CD14-positive monocyte (primary cell): ENCODE measurements at places on chromosomes 1 and 21.

DNA sequence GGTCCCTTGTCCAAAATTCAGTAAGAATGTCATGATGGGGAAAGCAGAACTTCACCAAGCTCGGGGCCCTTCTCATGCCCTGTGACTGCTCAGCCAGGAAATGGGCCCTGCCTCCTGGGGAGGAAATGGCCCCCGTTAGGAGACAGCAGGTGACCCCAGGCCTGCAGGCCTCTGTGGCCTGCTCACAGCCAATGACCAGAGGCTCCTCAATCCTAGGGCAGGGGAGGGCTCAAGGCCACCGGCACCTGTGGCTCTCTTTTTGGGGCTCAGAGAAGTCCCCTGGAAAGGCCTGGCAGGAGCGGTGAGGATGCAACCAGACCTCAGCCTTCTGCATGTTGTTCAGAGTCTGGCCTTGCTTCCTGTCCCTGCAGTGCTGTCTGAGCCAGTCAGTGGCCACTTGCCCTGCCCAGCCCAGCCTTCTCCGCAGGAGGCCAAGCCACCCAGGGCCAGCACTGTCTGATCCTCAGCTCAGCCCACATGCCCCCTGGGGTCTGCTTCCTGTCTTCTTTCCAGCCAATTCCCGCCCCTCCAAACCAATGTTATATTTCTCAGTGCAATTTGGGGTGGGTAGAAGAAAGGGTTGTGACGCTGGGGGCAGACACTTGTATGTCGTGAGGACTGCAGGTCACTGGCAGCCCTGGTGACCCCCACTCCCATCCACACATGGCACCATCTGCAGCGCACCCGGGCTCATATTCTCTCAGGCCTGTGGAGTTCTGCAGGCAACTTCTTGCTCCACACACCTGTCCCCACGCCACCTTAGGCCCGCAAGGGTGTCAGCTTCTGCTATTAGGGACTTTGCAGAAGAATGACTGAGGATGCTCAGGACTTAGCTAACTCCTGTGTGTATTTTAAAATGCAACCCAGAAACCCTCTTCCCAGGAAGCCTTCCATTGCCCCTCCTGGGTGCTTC, 83.6 kb downstream of the ITPKB start:
- peaks cover 40% of the 10 kb centered on the region for H3K4me1 ChIP-seq
- H3K27ac ChIP-seq = peak overlapping the region; percentile 83
- H3K4me3 ChIP-seq = no peak overlapping the region
- no peaks in the 10 kb centered on the region for H3K27me3 ChIP-seq
- peak; percentile 74 for DNase-seq
- no peaks in the 10 kb centered on the region for H3K36me3 ChIP-seq

DNA sequence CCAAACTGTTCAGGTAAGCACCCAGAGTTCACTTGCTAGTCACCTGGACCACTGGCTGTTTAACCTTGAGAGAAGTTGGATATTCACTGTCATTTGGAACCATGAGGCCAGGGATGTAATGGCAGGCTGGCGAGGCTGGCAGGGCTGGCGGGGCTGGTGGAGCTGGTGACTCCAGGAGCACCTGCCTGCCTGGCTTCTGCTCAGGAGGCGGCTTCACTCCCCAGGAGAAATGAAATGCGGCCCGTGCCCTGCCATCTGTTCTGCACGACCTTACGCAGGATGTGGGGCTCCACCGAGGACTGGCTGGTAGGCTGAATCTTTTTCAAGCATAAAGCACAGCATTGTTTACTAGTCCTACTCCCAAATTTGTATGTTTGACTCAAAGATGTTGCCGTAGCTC, 22.7 kb upstream of the MX1 start:
- H3K4me3 ChIP-seq = no peak overlapping the region
- H3K27me3 ChIP-seq = no peaks in the 10 kb centered on the region
- H3K27ac ChIP-seq = no peak overlapping the region
- peaks cover 23% of the 10 kb centered on the region for H3K4me1 ChIP-seq

DNA sequence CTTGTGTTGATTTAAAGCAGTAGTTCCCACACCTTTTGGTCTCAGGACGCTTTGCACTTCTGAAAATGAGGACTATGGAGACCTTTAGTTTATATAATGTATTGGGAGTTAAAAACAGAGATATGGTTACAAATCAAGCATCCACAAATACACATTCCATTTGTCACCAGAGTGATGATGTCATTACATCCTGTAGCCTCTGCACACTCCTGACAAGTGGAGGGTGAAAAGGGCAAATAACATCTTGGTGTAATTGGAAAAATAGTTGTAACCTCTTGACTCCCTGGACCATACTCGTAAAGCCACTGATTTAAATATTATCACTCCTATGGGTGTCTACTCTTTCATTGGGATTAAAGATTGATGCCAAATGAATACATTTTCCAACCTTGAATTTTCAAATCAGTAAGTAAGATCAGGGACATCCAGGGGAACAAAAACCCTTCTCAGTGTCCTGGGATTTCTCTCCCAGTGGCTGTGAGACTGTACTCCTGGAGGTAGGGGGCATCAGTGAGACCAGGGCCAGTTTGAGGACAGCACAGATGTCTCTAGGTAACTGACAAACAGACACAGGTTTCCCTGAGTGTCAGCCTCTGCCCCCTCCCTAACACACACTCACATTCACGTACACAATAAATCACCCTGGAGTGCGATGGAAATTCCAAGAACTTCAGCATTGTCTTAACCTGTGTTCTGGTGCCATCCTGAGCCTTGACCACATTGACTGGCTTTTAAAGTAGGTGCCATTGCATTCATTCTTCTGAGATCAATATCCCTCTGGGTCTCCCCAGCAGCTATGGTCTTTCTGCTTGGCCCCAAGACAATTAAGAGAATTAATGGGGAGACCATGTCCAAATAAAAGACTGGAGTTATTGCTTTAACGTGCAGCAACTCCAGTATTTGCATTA, 63.0 kb downstream of the NR5A2 start:
- H3K36me3 ChIP-seq = no peaks in the 10 kb centered on the region
- H3K4me3 ChIP-seq = no peak overlapping the region
- no peaks in the 10 kb centered on the region for H3K4me1 ChIP-seq
- DNase-seq = no peak
- no peak overlapping the region for H3K27ac ChIP-seq

DNA sequence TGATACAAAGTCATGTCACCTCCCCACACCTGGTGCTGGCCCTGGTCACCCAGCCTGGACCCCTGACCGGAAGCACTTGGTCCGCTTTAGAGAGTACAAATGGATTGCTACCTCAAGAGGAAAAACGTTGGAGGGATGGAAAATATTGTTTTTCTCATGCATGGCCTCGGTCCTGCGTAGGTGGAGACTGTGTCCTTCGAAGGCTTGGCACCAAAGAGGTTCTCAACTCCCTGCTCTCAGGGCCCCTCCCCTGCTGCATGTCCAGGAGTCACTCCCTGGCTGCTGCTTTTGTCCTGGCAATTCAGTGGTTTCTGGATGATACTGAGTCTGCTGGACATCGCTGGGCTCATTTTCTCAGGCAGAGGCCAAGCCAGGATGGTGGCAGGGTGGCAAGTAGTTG, 529.8 kb downstream of the KIF26B start:
- no peak overlapping the region for H3K4me3 ChIP-seq
- H3K36me3 ChIP-seq = no peaks in the 10 kb centered on the region
- no peak for DNase-seq
- no peak overlapping the region for H3K27ac ChIP-seq

- no peaks in the 10 kb centered on the region for H3K36me3 ChIP-seq
- H3K27ac ChIP-seq = no peak overlapping the region
- DNase-seq = peak; percentile 84
- no peak overlapping the region for H3K4me3 ChIP-seq
- H3K4me1 ChIP-seq = peaks cover 21% of the 10 kb centered on the region
Observed at GRCh38 chr1:235910357-235911299, 43.9 kb upstream of the LYST start.

DNA sequence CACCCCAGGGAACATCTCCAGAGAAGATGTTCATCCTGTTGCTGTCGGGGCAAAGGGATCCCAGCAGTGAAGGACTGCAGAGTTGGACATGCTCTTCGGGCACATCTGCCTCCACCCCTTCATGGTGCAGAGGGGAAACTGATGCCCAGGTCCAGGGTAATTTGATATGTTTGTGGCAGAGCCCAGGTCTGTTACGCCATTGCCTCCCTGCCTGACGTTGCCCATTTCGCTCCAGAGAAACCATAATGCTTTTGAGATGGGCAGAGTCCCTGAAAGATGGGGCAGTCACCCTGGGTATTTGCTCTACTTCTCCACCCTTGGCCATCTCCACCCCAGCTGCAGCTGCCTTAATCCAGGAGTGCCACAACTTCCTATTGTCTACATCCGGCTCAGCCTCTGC, 290.4 kb upstream of the POU3F1 start:
- no peaks in the 10 kb centered on the region for H3K36me3 ChIP-seq
- no peaks in the 10 kb centered on the region for H3K27me3 ChIP-seq
- no peak overlapping the region for H3K4me3 ChIP-seq
- peaks cover 13% of the 10 kb centered on the region for H3K4me1 ChIP-seq
- DNase-seq = no peak
- H3K27ac ChIP-seq = no peak overlapping the region

- no peak overlapping the region for H3K27ac ChIP-seq
- DNase-seq = no peak
- no peaks in the 10 kb centered on the region for H3K4me1 ChIP-seq
Observed at GRCh38 chr1:235532360-235532759, 28.1 kb upstream of the B3GALNT2 start.

- no peaks in the 10 kb centered on the region for H3K27me3 ChIP-seq
- H3K27ac ChIP-seq = peak overlapping the region; percentile 86
- DNase-seq = peak; percentile 96
- peak overlapping the region; percentile 99 for H3K4me3 ChIP-seq
Observed at GRCh38 chr1:66331658-66332547, 202.1 kb upstream of the SGIP1 start.

GRCh38 chr1:145983206-145983675, 13.1 kb downstream of the TXNIP start:
- no peaks in the 10 kb centered on the region for H3K27me3 ChIP-seq
- H3K4me1 ChIP-seq = peaks cover 100% of the 10 kb centered on the region
- no peak for DNase-seq
- no peaks in the 10 kb centered on the region for H3K36me3 ChIP-seq
- H3K4me3 ChIP-seq = no peak overlapping the region

DNA sequence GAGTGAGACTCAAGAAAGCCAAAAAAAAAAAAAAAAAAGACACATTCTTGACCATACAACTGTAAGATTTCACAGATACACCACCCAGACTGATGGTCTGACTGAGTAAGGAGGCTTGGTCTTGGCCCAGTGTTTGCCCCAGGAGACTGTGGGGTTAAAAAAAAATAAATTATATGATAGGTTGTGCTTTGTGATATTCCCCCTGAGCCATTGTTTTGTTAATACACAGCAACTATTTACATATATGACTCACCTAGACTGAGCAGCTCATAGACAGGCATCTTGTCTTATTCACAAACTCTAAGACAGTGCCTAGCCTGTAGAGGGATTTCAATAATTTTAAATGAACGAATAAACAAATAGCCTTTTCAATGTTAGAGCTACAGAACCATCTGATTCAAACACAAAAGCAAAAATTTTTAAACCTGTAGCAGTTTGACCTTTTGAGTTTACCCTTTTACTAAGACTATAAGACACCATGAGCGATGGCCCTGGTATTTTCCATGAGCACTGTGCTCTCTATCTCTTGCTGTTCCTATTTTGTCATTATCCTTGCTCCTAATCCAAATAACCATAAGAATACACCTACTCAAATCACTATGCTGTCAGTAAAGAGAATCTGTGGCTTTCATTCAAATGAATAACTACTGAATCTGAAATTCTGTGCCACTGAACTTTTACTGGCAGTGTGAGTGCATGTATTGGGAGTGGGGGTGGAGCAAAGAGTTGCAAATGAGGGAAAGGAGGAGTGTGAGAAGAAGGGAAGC, 199.4 kb upstream of the PTBP2 start:
- no peaks in the 10 kb centered on the region for H3K27me3 ChIP-seq
- no peak overlapping the region for H3K27ac ChIP-seq
- no peaks in the 10 kb centered on the region for H3K36me3 ChIP-seq
- H3K4me1 ChIP-seq = no peaks in the 10 kb centered on the region

DNA sequence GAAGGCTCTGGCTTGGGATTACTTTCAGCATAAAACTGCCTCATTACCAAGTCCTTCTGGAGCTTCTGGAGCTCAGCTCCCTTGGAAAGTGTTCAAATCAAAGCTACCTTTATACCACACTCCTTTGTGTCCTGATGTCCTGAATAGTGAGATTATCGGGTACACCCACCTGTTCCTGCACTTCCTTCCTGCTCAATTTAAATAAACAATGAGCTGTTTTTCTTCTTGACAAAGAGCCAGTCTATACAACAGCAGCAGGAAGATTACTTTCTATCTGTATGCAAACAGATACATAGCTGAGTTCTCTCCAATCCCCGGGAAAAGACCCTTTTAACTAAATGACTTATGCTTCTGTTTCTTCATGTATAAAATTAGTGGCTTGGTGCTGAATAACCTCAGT, 258.0 kb upstream of the FMN2 start:
- H3K4me3 ChIP-seq = no peak overlapping the region
- H3K36me3 ChIP-seq = no peaks in the 10 kb centered on the region
- H3K4me1 ChIP-seq = peaks cover 9% of the 10 kb centered on the region
- DNase-seq = no peak

- H3K27ac ChIP-seq = no peak overlapping the region
- H3K27me3 ChIP-seq = no peaks in the 10 kb centered on the region
- DNase-seq = no peak
- H3K4me1 ChIP-seq = no peaks in the 10 kb centered on the region
- no peaks in the 10 kb centered on the region for H3K36me3 ChIP-seq
Observed at GRCh38 chr1:17831597-17831996, 76.5 kb downstream of the ACTL8 start.

DNA sequence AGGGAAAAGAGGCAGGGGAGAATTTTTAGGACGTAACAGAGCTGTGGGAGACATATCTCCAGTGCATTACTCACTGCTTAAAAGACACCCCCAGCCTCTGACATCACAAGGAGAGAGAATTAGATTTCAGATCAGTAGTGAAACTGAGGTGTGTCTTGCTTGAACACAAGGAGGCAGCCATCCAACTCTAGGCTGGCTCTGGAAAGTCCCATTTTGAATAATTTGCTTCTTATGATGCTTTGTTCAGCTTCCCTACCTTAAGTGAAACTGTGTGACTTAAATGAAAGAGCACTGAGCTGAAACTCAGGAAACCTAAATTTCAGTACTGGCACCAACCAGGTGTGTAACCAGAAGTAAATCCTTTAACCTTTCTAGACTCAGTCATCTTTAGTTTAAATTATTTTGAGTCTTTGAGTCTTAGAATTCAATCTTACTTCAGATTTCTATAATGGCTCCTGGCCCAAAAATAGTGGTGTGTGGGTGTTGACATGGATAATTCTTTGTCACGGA, 251.6 kb upstream of the SGIP1 start:
- peaks cover 21% of the 10 kb centered on the region for H3K4me1 ChIP-seq
- H3K27ac ChIP-seq = no peak overlapping the region
- H3K27me3 ChIP-seq = no peaks in the 10 kb centered on the region
- H3K36me3 ChIP-seq = no peaks in the 10 kb centered on the region
- DNase-seq = peak; percentile 27
- H3K4me3 ChIP-seq = no peak overlapping the region

GRCh38 chr1:181981821-181982220, 79.7 kb downstream of the ZNF648 start:
- H3K27ac ChIP-seq = no peak overlapping the region
- no peaks in the 10 kb centered on the region for H3K36me3 ChIP-seq
- no peaks in the 10 kb centered on the region for H3K4me1 ChIP-seq
- no peak for DNase-seq
- no peak overlapping the region for H3K4me3 ChIP-seq
- no peaks in the 10 kb centered on the region for H3K27me3 ChIP-seq

- no peak overlapping the region for H3K4me3 ChIP-seq
- H3K27me3 ChIP-seq = no peaks in the 10 kb centered on the region
- no peaks in the 10 kb centered on the region for H3K36me3 ChIP-seq
- no peaks in the 10 kb centered on the region for H3K4me1 ChIP-seq
- H3K27ac ChIP-seq = no peak overlapping the region
Observed at GRCh38 chr1:29498126-29499103, 262.1 kb downstream of the PTPRU start.
